ENCODE measurements at places on chromosomes 4 and X.

GRCh38 chr4:19366916-19367315 lies 884.8 kb upstream of the SLIT2 start:
- DNase-seq = no peak

DNA sequence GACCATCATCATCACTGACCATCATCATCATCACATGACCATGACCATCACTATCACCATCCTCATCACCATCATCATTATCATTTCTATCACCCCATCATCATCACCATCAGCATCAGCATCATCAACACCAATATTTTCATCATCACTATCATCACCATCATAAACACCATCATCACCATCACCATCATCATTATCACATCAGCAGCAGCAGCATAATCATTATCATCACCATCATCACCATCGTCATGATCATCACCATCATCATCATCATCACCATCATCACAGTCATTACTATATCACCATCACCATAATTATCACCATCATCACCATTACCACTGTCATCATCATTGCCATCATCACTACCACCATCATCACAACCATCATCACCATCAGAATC lies 117.6 kb downstream of the DHRSX start:
- no peak for DNase-seq

GRCh38 chr4:114251020-114251419 lies 271.6 kb upstream of the ARSJ start:
- no peak for DNase-seq

DNA sequence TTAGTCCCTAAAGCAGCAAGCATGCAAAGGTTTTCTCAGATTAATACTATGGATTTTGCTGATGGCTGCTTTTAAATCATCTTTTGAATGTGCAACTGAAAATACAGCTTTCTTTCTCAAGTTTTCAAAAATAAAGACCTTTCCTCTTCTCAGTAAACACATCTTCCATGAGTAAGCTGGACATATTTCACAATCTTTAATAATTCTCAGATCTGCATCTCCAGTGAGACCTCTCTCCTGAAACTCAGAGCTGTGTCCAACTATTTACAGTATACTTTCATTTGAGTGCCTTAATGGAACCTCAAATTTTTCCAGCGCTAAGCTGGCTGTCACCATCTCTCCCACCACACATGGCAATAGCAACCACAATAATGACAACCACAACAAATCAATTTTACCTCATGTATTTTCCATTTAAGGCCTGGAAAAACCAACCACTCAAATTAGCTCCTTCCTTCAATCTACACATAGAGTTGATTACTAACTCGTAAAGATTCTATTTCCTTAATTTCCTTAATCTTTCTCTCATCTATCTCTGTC lies 192.4 kb upstream of the RPL34 start:
- DNase-seq = no peak

DNA sequence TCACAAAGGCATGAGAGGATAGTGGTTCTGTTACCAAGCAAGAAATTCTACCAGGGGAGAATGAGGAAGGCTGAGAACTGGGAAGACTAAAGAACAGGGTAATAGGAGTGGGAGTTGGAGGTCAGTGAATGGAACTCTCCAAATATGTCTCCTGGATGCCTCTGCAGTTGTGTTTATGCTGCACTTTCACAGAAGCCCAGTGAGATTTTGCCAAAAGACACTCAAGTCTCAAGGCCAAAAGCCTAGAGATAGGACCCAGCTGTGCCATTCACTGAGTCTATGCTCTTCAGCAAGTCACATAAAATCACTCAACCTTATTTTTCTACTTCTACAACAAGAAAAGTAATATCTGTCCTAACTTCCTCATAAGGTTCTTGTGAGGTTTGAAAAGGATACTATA lies 285.4 kb downstream of the UNC5C start:
- no peak for DNase-seq

DNA sequence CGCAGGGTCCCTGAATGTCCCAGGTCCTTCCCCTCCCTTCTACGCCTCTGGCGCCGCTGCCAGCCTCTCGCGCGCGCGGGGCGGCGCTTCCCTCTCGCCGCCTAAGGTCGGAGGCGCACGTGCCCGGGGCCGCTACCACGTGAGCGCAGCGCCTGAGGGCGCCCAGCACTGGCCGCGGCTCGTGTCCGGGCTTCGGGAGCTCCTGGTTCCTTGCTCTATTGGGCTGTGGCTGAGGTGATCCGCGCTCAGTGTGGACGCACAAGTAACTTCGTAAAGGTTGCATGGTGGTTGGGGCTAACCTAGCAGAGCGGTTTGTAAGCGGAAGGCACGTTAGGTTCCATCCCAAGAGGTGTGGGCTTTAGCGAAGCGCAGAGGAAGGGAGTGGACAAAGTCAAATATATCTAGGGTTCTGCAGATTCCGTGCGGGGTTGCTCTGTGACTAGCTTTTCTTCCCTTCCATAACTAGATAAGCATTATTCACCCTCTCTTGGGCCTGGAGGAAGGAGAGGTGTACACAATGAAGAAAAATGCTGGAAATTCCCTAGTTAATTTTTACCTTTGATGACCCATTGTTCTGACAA lies 1.8 kb downstream of the TLL1 start:
- DNase-seq = no peak

DNA sequence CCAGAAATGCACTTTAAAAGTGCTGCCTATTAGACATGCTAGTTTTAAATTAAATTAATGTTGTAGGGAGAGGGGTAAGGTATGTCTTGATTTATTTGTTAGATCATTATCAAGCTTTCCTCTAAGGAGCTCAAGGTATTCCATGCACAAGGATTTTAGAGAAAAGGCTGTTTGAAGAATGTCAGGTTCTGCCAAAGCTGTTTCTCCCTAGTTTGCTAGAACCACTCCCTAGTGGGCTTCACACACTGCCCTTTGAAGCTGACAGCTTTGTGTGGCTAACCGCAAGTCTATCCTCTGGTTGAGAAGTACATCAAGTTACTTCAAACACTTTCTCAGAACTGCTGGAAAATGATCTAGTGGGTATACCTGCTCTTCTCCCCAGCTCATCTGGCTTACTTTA lies 32.3 kb downstream of the RASL11B start:
- DNase-seq = no peak

GRCh38 chrX:154793084-154793795 lies 12.0 kb downstream of the MPP1 start:
- DNase-seq = no peak

DNA sequence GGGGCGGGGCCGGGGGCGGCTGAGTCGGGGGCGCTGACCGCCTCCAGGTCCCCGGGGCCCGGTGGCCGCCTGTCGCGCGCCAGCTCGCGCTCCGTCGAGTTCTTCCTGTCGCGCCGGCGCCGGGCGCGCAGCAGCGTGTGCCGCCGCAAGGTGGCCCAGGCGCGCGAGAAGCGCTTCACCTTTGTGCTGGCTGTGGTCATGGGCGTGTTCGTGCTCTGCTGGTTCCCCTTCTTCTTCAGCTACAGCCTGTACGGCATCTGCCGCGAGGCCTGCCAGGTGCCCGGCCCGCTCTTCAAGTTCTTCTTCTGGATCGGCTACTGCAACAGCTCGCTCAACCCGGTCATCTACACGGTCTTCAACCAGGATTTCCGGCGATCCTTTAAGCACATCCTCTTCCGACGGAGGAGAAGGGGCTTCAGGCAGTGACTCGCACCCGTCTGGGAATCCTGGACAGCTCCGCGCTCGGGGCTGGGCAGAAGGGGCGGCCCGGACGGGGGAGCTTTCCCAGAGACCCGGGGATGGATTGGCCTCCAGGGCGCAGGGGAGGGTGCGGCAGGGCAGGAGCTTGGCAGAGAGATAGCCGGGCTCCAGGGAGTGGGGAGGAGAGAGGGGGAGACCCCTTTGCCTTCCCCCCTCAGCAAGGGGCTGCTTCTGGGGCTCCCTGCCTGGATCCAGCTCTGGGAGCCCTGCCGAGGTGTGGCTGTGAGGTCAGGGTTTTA lies 1.5 kb downstream of the ADRA2C start:
- DNase-seq = no peak

- no peak for DNase-seq
Measured at GRCh38 chr4:40401096-40401495, 66.0 kb downstream of the CHRNA9 start.

- DNase-seq = no peak
Measured at GRCh38 chr4:145580906-145581305, 38.3 kb upstream of the MMAA start.

DNA sequence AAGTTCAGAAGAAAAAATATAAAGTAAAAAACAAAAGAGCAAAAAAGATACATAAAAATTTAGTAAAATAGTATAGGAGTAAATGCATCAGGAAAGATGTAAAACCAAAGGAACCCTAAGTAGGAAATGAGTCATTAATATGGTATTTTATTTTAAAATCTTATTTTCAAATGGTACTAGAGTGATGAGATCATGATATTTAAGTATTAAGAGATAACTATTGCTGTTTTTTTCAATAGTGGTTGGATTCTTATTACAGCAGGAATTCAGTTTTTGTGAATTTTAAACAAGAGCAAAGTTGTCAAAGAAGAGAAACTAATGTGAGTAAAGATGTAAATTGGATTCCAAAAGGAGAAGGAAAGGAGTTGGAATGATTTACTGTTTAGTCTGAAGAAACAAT lies 20.0 kb downstream of the EMCN start:
- no peak for DNase-seq

DNA sequence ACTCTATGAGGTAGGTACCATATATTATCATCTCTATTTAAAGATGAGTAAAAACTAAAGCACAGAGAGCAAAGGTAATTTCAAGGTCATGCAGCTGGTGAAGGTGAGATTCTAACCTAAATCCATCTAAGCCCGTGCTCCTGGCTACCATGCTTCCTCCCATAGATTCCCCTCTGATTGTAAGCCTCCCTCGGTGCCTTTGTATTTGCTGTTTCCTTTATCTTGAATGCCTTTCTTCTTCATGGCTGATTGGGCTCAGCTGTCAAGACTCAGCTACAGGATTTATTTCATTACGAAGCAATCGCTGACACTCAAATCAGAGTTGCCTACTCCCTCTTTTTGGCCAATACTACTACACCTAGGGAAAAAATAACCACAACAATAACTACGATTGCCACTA lies 217.1 kb downstream of the ARAP2 start:
- no peak for DNase-seq

DNA sequence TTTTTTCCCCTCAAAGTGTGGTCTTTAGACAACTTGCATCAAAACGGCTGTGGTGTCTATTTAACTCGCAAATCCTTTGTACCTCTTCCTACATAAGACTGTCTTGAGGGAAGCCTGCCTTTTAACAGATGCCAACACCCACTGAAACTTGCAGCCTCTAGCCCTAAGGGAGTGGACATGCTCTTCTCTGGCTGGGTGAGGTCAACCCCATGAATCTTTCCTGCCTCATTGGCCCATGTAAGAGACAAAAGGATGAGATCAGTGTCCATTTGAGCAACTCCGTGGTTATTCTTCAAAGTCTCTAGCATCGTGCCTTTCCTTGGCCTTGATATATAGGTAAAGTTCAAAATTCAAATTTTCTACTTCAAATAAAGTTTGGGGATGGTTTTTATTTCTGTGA lies 134.7 kb downstream of the SHROOM3 start:
- no peak for DNase-seq

DNA sequence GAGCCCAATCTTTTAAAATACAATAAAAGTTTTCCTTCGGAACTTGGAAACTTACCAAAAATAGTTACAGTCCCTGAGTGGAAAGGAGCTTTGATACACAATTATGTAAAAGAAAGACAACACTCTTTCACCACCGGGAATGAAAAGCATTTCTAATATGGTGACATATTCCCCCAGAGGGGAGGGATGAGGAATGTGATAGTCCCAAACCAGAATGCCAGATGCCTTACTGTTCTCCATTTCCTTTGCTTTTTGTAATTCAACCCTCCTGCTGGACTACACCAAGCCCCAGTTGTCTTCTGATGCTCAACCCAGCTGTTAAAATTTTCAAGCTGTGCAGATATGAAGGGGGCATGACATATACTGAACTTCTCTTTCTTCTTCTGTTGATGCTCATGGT lies 4.1 kb downstream of the PRIMPOL start:
- DNase-seq = no peak

DNA sequence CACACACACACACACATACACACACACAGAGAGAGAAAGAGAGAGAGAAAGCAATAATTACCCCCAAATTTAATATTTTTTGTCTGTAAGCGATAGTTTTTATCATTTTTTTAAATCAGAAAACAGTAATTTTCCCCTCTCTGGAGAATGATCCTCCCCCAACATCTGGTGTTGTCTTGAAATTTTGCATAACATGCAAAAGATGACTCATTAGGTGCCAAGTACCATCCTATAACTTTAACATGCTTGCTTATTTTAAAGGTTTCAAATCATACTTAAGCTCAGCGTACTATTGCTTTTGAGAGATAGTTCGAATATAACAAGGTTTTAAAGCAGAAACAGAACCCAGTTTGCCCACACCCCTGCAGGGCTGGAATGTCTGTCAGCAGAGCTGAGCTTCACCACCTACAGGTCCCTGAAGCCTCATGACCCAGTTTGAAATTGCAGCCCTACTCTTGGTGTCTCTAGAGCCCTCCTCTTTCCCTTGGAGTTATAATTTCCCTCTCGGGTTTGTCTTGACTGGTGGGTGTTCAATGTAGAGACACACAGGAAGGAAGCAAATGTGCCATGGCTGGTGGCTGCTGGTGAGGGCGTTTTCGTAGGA lies 175.0 kb upstream of the HS3ST1 start:
- no peak for DNase-seq

- no peak for DNase-seq
Measured at GRCh38 chrX:2464677-2465166, 36.1 kb downstream of the DHRSX start.

GRCh38 chrX:17242470-17242869 lies 132.5 kb upstream of the NHS start:
- DNase-seq = peak; percentile 27

DNA sequence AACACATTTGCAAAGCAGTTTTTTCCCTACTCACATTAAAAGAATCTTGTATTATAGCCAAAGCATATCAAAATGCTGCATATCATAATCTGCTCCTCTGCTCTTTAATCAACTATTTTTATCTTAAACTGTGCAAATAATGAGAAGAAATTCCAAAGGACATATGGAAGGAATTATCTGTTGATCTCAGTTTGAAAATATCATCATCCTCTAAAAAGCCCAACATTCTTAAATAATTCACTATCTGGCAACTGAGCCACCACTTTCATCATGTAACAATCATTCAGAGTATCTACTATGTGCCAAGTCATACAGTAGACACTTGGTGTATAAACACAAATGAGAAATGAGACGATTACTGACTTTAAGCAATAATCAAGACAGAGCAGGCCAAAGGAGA lies 63.0 kb downstream of the PRSS12 start:
- no peak for DNase-seq

- no peak for DNase-seq
Measured at GRCh38 chrX:133579631-133580030, 164.3 kb upstream of the GPC4 start.
